Germinal center (tissue), 1 donor: ENCODE measurements at places on chromosomes 12 and 14.
A peak's percentile ranks its signal among the peaks of the same experiment; 100 is the strongest.

- DNase-seq: no peak
These were observed 6.3 kb downstream of the PPM1H start for GRCh38 chr12:62928632-62929031.

DNA sequence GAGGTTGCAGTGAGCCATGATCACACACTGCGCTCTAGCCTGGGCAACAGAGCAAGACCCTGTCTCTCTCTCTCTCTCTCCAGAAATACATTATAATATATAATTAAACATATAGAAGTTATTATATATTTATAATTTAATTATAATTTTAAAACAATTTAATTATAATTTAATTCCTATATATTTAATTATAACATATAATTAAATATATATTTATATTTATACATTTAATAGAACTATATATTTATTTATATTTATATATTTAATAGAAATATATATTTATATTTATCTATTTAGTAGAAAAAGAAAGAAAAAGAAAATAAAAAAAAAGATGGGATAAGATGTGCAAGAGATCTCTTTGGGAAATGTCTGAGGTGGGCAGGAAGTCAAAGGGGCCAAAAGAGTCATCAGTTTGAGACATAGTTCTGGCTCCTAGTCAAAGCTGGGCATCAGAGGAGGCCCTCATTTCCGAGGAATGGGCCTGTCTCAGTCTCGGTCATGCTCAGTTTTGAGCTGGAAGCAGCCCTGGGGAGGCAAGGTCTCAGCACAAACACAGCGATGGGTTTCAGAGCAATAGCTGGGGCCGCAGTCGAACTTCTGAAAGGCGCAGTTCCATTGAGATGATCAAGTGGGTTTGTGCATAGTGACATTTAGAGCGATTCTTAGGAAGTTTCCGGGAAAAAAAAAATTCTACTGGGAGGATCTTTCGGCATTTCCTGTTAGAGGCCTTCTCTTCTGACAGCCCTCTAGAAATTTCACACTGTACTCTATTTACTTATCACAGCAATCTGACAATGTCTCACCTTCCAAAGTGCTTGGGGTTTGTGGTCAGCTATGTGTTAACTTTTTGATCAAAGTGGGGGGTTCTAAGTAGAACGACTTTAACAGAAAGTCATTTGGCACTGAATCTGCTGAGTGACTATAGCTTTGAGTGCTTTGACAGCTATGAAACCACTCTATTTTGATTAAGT lies 58.7 kb upstream of the GZMB start:
- no peak for DNase-seq

DNA sequence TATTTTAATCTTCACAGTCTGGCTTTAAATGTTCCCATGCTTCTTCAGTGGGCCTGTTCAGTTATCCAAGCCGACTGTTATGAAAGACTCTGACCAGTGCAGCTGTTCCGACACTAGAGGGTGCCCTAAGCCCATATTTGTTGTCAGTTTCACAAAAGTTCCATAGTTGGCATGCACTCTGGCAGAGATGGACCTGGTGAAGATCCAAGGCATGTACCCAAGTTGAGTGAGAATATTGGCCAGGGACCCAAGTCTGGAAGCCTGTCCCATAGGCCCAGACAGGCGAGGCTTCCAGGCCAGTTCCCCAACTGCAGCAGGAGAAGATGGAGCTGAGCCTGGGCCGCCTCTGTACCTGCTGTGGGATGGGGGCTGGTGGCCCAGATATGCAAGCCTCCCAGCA lies 27.4 kb upstream of the GUCY2C start:
- peak; percentile 30 for DNase-seq

GRCh38 chr12:2902272-2902880 lies 11.7 kb downstream of the TULP3 start:
- DNase-seq: no peak

DNA sequence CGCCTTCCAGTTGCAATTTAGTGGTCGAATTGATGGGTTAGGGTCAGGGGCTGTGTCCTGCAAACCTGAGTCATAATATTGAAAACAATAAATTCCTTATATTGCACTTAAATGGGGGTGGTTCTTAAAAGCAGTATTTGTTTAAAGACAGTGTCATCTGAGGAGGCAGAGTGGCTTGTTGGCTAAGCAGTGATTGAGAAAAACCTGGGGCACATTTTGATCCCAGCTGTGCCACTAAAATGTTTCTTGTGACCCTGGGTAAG lies 48.4 kb downstream of the FBXW8 start:
- no peak for DNase-seq

GRCh38 chr14:91125271-91125660 lies 11.4 kb downstream of the DGLUCY start:
- no peak for DNase-seq

- no peak for DNase-seq
These were observed 22.4 kb downstream of the XRCC3 start for GRCh38 chr14:103692871-103693270.

DNA sequence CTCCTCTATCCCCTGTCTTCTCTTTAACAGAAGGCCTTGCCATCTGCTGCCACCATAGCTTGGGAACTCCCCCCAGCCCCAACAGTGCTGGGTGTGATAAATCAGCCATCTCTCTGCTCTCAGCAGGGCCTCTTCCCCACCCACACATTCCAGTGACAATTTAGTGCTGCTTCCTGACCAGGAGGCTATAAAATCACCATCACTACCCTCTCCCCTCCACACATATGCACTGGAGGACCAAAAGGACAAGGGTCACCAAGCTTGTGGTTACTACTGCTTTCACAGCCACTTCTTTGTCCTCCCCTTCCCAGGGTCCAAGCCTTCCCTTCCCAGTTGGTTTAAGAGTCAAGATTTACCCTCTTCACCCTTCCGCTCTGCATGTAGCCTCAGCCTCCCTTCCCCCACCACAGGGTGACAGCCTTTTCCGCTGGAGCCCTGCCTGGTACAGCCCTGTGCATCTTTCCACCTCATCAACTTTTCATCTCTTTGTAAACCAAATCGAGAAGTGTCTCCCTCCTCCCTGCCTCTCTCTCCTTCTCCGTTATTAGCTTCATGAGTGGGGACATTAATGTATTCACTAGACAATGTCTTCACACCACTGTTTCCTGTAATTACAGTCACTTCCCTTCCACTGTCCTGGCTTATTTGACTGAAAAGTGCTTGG lies 9.4 kb downstream of the PSMB5 start:
- no peak for DNase-seq

- peak; percentile 6 for DNase-seq
These were observed 69.0 kb upstream of the RERGL start for GRCh38 chr12:18158774-18159557.

GRCh38 chr14:105505101-105505500 lies 14.1 kb downstream of the TEDC1 start:
- no peak for DNase-seq
